Kidney capillary endothelial cell (primary cell): ENCODE measurements at places on chromosomes 7 and 10.

DNA sequence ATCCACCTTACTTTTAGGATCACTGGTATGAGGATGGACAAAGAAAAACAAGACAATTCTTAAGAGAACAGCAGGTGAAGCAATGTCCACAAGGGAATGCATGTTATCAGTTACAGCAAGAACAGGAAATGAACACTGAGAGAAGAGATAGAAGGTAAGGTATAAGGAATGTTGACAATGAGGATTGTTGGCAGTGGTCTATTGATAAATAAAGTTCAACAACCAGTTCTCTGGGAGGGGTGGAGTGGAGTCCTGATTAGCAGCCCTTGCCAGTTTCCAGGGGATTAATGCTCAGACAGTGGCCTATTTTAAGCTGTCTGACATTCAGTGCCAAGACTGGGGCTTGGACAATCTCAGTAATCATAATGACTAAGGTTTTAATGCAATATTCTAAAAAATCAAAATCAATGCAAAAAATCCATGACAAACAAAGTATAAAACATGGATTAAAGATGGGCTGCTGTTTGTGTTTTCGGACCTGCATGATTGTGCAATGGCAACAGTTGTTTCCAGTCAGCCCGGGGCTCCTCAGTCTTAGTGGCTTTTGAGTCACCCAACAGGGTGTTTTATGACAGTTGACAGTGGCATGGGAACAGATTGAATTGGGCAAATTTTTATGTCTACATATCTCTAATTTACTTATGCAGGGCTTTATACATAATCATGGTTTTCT, 13.8 kb upstream of the AKR1B1 start:
- no peak for DNase-seq

GRCh38 chr7:33776788-33777187, 128.6 kb upstream of the BMPER start:
- peak; percentile 63 for DNase-seq

GRCh38 chr10:107133656-107134055, 30.9 kb downstream of the SORCS1 start:
- no peak for DNase-seq

- no peak for DNase-seq
These were observed 2.9 kb downstream of the DEPP1 start for GRCh38 chr10:44975431-44976331.

GRCh38 chr7:50283731-50284130, 20.8 kb upstream of the IKZF1 start:
- DNase-seq: no peak

- no peak for DNase-seq
These were observed 68.0 kb upstream of the MTPN start for GRCh38 chr7:136045181-136045580.

- DNase-seq: no peak
These were observed 309.8 kb downstream of the AHR start for GRCh38 chr7:17608114-17608833.

GRCh38 chr7:28272461-28272877, 91.9 kb upstream of the JAZF1 start:
- peak; percentile 44 for DNase-seq
